Activated T-cell treated with anti-CD3 and anti-CD28 coated beads, Interleukin-2, amount 50 U/mL, for 24 hours (primary cell): ENCODE measurements at places on chromosomes 7 and 10.

DNA sequence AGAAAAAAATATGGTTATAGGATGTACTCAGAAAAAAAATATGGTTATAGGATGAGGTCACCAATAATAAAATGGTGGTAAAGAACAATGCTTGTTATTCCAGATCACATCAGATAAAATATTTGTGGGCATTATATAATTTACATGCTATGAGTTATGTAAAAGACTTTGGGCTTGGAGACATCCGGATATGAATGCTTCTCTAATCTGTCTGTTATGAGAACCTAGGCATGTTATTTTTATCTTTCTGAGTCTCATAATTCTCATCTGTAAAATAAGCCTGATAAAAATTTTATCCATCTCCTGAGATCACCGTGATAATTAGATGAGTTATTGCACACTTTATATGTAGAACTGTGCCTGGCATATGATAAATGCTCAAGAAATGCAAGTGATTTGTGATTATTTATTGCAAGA lies 37.8 kb downstream of the DKK1 start:
- H3K27me3 ChIP-seq = no peaks in the 10 kb centered on the region
- no peaks in the 10 kb centered on the region for H3K36me3 ChIP-seq
- H3K4me1 ChIP-seq = no peaks in the 10 kb centered on the region

- DNase-seq = no peak
- no peak overlapping the region for H3K27ac ChIP-seq
- H3K27me3 ChIP-seq = peaks cover 4% of the 10 kb centered on the region
- no peak overlapping the region for H3K4me3 ChIP-seq
- H3K36me3 ChIP-seq = peaks cover 2% of the 10 kb centered on the region
These were observed 2.2 kb upstream of the HIP1 start for GRCh38 chr7:75740846-75741497.

GRCh38 chr7:8702807-8703206 lies 269.4 kb downstream of the NXPH1 start:
- DNase-seq = no peak
- H3K4me3 ChIP-seq = no peak overlapping the region
- no peaks in the 10 kb centered on the region for H3K27me3 ChIP-seq
- H3K4me1 ChIP-seq = no peaks in the 10 kb centered on the region
- no peak overlapping the region for H3K27ac ChIP-seq

DNA sequence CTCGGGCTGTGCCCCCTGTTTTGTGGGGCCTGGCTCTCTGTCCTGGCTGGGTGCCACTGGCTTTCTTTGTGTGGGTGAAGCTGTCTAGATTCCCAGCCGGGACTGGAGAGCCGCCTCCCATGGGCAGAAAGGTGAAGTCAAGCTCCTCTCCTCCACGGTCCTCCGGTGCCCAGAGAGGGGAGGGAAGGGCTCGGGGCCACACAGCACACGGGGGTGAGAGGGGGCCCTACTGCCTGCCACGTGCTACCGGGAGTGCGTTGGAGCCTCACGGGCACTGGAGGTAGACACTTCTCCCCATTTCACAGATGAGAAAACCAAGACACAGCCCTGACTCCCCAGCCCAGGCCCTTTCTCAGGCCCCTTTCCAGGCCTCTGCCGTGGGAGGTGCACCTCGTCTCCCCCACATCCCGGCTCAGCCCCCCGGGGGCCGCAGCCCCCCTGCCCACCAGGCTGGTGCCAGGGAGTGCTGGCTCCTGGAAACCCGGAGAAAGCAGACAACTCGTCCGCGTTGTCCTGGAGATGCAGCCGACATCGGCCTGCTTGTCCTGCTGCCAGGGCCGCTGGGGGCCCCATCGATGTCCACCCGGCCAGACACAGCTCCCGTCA lies 55.8 kb downstream of the UNCX start:
- H3K27me3 ChIP-seq = peaks cover 36% of the 10 kb centered on the region
- H3K4me1 ChIP-seq = peaks cover 12% of the 10 kb centered on the region
- H3K4me3 ChIP-seq = no peak overlapping the region

GRCh38 chr10:70714951-70715350 lies 42.6 kb downstream of the ADAMTS14 start:
- no peaks in the 10 kb centered on the region for H3K27me3 ChIP-seq
- peaks cover 10% of the 10 kb centered on the region for H3K4me1 ChIP-seq
- DNase-seq = no peak
- H3K36me3 ChIP-seq = no peaks in the 10 kb centered on the region
- no peak overlapping the region for H3K27ac ChIP-seq

DNA sequence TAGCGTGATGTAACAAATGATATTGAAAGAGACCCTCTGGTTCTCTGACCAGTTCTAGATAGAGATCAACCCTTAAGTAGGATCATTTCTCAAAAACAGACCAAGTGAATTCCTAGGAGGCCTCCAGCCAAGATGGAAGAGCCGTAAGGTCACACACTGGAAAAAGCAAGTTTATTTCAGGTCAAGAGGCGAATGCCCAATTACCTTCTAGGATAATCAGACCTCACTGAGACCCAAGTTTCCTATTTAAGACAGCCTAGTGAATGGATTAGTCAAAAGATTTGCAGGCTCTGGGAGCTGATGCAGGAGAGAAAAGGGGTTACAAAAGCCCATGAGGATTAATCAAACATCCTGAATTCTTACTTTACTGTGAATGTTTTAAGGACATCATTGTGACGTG lies 486.1 kb upstream of the NRP1 start:
- no peaks in the 10 kb centered on the region for H3K36me3 ChIP-seq
- H3K27ac ChIP-seq = no peak overlapping the region
- H3K4me3 ChIP-seq = no peak overlapping the region
- H3K27me3 ChIP-seq = no peaks in the 10 kb centered on the region
- H3K4me1 ChIP-seq = peaks cover 2% of the 10 kb centered on the region

GRCh38 chr7:151135525-151135845 lies 32.0 kb downstream of the GBX1 start:
- H3K27ac ChIP-seq = no peak overlapping the region
- no peaks in the 10 kb centered on the region for H3K27me3 ChIP-seq
- peaks cover 48% of the 10 kb centered on the region for H3K36me3 ChIP-seq
- H3K4me3 ChIP-seq = no peak overlapping the region
- DNase-seq = no peak

GRCh38 chr7:44288811-44289340 lies 36.5 kb downstream of the CAMK2B start:
- no peak overlapping the region for H3K27ac ChIP-seq
- peaks cover 27% of the 10 kb centered on the region for H3K27me3 ChIP-seq
- H3K4me3 ChIP-seq = no peak overlapping the region
- peak; percentile 22 for DNase-seq
- H3K36me3 ChIP-seq = no peaks in the 10 kb centered on the region
- no peaks in the 10 kb centered on the region for H3K4me1 ChIP-seq

- no peak overlapping the region for H3K27ac ChIP-seq
- peaks cover 2% of the 10 kb centered on the region for H3K4me1 ChIP-seq
- no peaks in the 10 kb centered on the region for H3K27me3 ChIP-seq
- no peak for DNase-seq
- H3K4me3 ChIP-seq = no peak overlapping the region
- peaks cover 74% of the 10 kb centered on the region for H3K36me3 ChIP-seq
These were observed 47.4 kb downstream of the ORC5 start for GRCh38 chr7:104160375-104160774.

DNA sequence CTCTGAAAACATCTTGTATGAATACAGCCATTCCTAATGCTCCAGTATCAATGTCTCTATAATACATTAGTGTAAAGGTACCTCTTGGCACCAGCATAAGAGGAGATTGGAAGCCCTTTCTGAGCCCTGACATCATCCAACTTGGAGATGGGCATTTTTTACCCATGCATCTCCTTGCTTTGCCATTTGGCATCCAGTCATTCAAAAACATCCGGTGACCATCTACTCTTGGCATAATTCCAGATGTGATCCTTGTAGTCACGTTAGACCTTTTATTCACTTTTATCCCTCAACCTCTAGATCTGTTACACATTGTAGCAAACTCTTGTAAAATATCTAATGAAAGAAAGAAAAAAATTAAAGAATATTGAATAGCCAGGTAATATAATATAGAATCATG lies 17.9 kb upstream of the SGMS1 start:
- peaks cover 19% of the 10 kb centered on the region for H3K4me1 ChIP-seq
- peaks cover 5% of the 10 kb centered on the region for H3K27me3 ChIP-seq
- no peak overlapping the region for H3K4me3 ChIP-seq
- no peak overlapping the region for H3K27ac ChIP-seq

- no peak overlapping the region for H3K27ac ChIP-seq
- H3K36me3 ChIP-seq = no peaks in the 10 kb centered on the region
- peaks cover 43% of the 10 kb centered on the region for H3K4me1 ChIP-seq
- H3K27me3 ChIP-seq = no peaks in the 10 kb centered on the region
- no peak overlapping the region for H3K4me3 ChIP-seq
- no peak for DNase-seq
These were observed 39.6 kb downstream of the KCNH2 start for GRCh38 chr7:150938566-150938965.

- no peaks in the 10 kb centered on the region for H3K4me1 ChIP-seq
- no peak overlapping the region for H3K4me3 ChIP-seq
- no peak for DNase-seq
- H3K36me3 ChIP-seq = no peaks in the 10 kb centered on the region
- no peak overlapping the region for H3K27ac ChIP-seq
These were observed 7.7 kb downstream of the PON1 start for GRCh38 chr7:95316588-95316987.

- DNase-seq = no peak
- no peaks in the 10 kb centered on the region for H3K4me1 ChIP-seq
- no peaks in the 10 kb centered on the region for H3K36me3 ChIP-seq
- H3K27ac ChIP-seq = no peak overlapping the region
- peaks cover 7% of the 10 kb centered on the region for H3K27me3 ChIP-seq
These were observed 119.2 kb upstream of the NPVF start for GRCh38 chr7:25347360-25348066.

DNA sequence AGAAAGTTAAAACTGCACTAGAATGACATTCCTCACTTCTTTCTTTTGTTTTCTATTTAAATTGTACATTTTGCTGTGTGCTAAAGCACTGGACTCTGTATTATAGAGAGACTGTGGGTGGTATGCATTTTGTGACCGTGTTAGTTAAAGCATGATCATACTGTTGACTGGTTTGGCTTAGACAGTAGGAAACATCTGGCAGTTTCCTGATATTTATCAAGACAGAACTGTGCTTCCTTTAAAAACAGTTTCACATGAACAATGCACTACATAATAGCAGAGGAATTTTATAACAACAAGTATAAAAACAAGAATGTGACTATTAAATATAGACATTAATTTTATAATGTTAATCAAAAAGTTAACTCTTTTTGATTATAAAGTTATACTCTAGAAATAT lies 23.1 kb downstream of the GNG11 start:
- no peak overlapping the region for H3K4me3 ChIP-seq
- peaks cover 6% of the 10 kb centered on the region for H3K27me3 ChIP-seq
- no peak overlapping the region for H3K27ac ChIP-seq
- H3K4me1 ChIP-seq = no peaks in the 10 kb centered on the region
- no peak for DNase-seq

DNA sequence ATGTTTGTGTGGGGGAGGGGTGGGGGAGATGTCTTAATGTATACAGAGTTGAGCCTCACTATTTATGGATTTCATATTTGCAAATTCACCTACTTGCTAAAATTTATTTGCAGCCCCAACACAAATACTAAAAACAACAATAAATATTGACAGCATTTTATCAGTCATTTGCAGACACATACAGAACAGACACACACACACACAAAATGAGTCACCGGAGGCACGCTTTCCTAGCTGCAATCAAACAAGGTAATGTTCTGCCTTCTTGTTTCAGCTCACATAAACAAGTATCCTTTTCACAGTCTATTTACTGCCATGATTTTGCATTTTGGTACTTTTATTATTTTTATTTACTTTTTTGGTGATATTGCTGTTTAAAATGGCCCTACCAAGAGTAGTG lies 88.5 kb downstream of the IPMK start:
- no peaks in the 10 kb centered on the region for H3K36me3 ChIP-seq
- peaks cover 3% of the 10 kb centered on the region for H3K27me3 ChIP-seq
- H3K27ac ChIP-seq = no peak overlapping the region
- no peaks in the 10 kb centered on the region for H3K4me1 ChIP-seq

DNA sequence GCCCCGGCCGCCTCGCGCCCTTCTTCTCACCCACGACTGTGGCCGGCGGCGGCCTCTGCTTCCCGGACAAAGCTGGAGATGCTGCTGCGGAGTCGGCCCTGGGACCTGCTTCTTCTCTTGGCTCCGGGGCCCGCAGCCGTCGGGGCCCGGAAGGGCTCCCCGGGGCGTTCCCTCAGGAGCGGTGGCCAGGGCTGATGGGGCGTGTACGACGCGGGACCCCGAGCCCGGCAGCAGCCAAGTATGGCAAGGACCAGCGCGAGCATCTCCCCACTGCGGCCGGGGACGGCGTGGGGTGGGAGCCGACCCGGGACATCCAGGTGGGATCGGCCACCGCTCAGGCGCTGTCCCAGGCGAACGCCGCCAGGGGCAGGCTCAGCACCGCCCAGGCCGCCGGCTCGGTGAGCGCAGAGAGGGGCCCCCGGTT lies 27.6 kb upstream of the BMS1 start:
- H3K4me3 ChIP-seq = no peak overlapping the region
- H3K4me1 ChIP-seq = peaks cover 9% of the 10 kb centered on the region
- H3K27ac ChIP-seq = no peak overlapping the region
- H3K27me3 ChIP-seq = peaks cover 75% of the 10 kb centered on the region
- H3K36me3 ChIP-seq = no peaks in the 10 kb centered on the region

DNA sequence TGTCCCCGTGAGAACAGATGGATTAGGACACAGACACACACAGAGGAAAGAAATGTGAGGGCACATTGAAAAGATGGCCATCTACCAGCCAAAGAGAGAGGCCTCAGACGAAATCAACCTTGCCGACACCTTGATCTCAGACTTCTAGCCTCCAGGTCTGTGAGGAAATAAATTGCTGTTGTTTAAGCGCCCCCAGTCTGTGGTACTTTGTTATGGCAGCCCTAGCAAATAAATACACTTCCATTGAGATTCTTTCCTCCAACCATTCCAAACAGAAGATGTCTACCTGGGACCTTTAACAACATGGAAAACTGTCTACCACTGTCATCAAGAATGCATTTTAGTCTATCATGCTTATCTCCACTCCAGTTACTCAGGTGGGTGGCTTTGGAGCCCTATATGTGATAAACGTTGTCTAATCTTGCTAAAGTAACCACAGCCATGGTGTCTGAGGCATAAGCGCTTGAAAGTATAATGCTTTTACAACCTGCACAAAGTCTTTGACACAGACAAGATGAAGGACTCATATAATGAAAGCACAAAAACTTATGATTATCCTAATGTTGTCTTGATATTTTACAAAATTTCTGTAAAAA lies 244.3 kb downstream of the MTERF1 start:
- H3K27ac ChIP-seq = no peak overlapping the region
- no peaks in the 10 kb centered on the region for H3K36me3 ChIP-seq
- no peak overlapping the region for H3K4me3 ChIP-seq
- DNase-seq = no peak

- no peak overlapping the region for H3K4me3 ChIP-seq
- peaks cover 28% of the 10 kb centered on the region for H3K36me3 ChIP-seq
- H3K27ac ChIP-seq = no peak overlapping the region
- no peaks in the 10 kb centered on the region for H3K4me1 ChIP-seq
- DNase-seq = no peak
These were observed 144.3 kb upstream of the TCF7L2 start for GRCh38 chr10:112805701-112806100.

GRCh38 chr7:106795084-106795876 lies 69.8 kb upstream of the PIK3CG start:
- no peak overlapping the region for H3K4me3 ChIP-seq
- H3K4me1 ChIP-seq = no peaks in the 10 kb centered on the region
- no peak for DNase-seq
- H3K27ac ChIP-seq = no peak overlapping the region
- no peaks in the 10 kb centered on the region for H3K36me3 ChIP-seq
